ENCODE measurements at places on chromosomes 6 and 20.

GRCh38 chr6:144873623-144874378 lies 588.7 kb downstream of the UTRN start:
- no peak for DNase-seq

DNA sequence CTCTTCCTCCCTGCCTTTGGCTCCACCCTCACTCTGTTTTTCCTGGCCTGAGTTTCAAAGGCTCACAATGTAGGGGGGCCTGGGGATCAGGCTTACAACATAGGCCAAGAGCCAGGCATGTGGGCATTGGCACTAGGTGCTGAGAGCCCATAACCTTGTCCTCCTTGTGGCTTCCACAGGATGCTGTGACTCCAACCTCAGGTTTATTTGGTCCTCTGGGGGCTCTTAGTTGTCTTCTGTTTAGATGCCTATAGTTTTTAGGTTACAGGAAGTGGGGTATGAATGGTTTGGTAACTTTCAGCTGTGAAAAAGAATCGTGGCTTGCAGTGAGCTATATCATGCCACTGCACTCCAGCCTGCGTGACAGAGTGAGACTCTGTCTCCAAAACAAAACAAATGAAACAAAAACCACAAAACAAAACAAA lies 25.6 kb downstream of the MMP24 start:
- DNase-seq = no peak

DNA sequence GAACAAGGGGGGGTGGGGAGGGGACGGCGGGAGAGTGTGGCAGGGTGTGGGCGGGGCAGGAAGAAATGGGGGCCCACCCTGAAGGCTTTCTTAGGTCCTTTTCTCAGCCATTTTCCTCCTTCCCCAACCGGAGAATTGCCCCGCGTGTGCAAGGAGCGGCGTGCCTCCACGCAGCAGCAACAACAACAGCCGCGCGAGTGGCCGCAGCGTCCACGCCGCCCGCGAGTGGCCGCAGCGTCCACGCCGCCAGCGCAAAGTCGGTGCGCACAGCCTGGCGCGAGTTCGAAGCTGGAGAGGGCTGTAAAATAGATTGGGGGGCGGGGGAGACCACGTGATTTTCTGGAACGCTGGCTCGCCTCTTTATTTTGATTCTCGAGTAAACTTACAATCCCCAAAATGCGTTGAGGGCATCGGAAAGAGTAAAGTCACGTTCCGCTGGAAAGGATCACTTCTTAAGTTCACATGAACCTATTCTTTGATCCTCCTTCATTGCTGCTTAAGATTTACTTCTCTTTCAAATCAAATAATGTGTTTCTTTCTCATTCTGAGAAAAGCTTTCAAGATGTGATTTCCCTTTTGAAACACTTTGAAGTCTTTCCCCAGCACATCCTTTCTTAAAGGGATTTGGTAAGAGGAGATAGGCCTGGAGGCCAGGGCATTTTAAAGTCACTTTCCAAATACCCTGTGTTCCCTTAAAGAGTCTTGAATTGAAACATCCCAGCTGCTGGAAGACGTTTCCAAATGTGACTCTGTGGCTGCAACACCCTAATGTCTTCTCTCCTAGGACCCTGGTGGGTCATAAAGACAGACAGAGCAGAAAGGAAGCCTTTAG lies 66.7 kb upstream of the ZNF217 start:
- DNase-seq = no peak

GRCh38 chr6:75267461-75267860 lies 17.1 kb downstream of the TMEM30A start:
- DNase-seq = no peak

DNA sequence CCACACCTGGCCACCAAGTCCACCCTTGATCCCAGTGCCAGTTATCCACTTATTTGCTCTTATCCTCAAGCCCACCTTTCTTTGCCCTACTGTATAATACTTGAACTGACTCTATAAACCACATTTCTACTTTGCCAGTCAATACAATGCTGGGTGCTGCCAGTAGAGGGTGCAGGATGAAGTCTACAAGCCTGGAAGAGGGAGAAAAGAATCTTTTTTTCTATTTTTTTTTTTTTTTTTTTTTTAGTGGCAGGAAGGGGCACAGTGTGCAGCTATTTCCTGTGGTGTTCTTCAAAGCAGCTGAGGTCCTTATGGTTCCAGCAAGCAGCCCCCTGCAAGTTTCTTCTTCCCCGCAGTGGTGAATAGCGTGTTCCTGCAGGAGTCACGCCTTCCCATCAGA lies 22.2 kb upstream of the GABRR1 start:
- no peak for DNase-seq
